Hair follicle dermal papilla cell (primary cell): ENCODE measurements at places on chromosomes 2 and 18. TPM values are rescaled to one million over a fixed set of nuclear protein-coding genes. Genes with fewer than 3 reads are reported as not detected.

The PPP1R1C gene
- 1.3 and 1.9 TPM in 2 replicates for total RNA-seq

The PAX8 gene
- 9.2 and 19.8 TPM in 2 replicates for total RNA-seq

The GTF2A1L gene
- 1.2 and 1.3 TPM in 2 replicates for total RNA-seq

The PLEK gene
- total RNA-seq, result not detected in 2 replicates

The IL1A gene
- total RNA-seq, result 0.49 TPM in 1 of 2 replicates, not detected in the other

The CD226 gene
- total RNA-seq, result 1.1 and 1.5 TPM in 2 replicates

The PLA2R1 gene
- 30.8 and 37.5 TPM in 2 replicates for total RNA-seq

The MLPH gene
- 13.0 and 14.0 TPM in 2 replicates for total RNA-seq

The SCYGR2 gene
- total RNA-seq, result not detected in 2 replicates

The CRIM1 gene
- total RNA-seq, result 302 and 330 TPM in 2 replicates

The CPO gene
- not detected in 2 replicates for total RNA-seq

The BCL11A gene
- total RNA-seq, result 41.9 and 56.3 TPM in 2 replicates

The KHK gene
- total RNA-seq, result 0.32 and 0.36 TPM in 2 replicates

The SERPINB12 gene
- total RNA-seq, result 0.32 TPM in 1 of 2 replicates, not detected in the other

The RSAD2 gene
- total RNA-seq, result 3.3 and 5.0 TPM in 2 replicates

The TAF1B gene
- total RNA-seq, result 24.2 and 25.5 TPM in 2 replicates

The GALNT3 gene
- total RNA-seq, result 3.4 TPM in 2 replicates

The IL1R1 gene
- 143 and 176 TPM in 2 replicates for total RNA-seq

The SLC11A1 gene
- total RNA-seq, result under 0.01 and 0.16 TPM in 2 replicates

The DOK6 gene
- total RNA-seq, result 5.2 and 8.0 TPM in 2 replicates

The APOB gene
- under 0.01 TPM in 2 replicates for total RNA-seq

The MIB1 gene
- total RNA-seq, result 60.2 and 72.4 TPM in 2 replicates

The FAM237A gene
- not detected in 2 replicates for total RNA-seq

The KCNIP3 gene
- total RNA-seq, result 25.6 and 26.0 TPM in 2 replicates

The EVX2 gene
- total RNA-seq, result under 0.01 and 0.12 TPM in 2 replicates

The ACOXL gene
- not detected in 2 replicates for total RNA-seq

The LRRC30 gene
- total RNA-seq, result not detected in 2 replicates

The OLA1 gene
- total RNA-seq, result 68.3 and 77.4 TPM in 2 replicates
